ENCODE measurements at places on chromosomes 11 and 22.

DNA sequence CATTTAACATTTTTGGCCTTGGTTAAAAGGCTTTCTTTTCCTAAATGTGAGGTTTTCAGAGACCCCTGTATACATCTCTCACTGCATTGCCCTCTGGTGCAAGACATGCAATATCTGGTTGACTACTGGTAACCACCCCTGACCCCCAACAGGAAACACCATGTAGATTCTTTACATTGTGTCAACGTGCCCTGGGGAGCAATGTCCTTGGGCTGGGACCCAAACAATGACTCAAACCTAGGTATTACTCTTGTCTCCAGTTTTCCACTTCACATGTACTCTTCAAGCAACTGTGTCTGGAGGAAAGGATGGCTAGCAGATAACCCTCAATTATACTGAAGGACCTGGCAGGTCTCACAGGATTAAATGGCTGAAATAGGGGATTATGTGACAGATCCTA, 1.1 kb upstream of the GPR83 start:
- DNase-seq: no peak

- no peak for DNase-seq
Observed at GRCh38 chr11:57477507-57478189, 17.3 kb downstream of the RTN4RL2 start.

- no peak for DNase-seq
Observed at GRCh38 chr22:19604711-19605268, 80.6 kb upstream of the CLDN5 start.

- DNase-seq: no peak
Observed at GRCh38 chr11:28838741-28839140, 730.6 kb downstream of the METTL15 start.

- no peak for DNase-seq
Observed at GRCh38 chr11:10728789-10729472, 22.1 kb upstream of the CTR9 start.

DNA sequence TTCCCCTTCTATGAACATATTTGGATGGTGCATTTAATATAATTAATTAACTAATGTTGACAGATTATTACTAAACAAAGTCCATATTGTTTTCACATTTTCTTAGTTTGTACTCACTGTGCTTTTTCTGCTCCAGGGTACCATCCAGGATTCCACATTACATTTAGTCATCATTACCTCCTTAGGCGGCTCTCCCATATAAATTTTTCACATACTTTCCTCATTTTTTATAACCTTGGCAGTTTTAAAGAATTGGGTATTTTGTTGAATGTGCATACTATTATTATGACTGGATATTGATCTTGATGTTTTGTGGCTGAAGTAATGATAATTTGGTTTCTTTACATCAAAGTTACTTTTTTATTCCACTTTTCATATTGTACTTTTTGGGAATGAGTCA, 755.6 kb upstream of the ANO3 start:
- no peak for DNase-seq

- DNase-seq: peak; percentile 35
Observed at GRCh38 chr11:70027451-70027850, 50.7 kb upstream of the ANO1 start.

GRCh38 chr11:102581066-102581465, 44.1 kb downstream of the MMP20 start:
- no peak for DNase-seq

- no peak for DNase-seq
Observed at GRCh38 chr11:59413646-59414045, 12.6 kb downstream of the OR5A2 start.

GRCh38 chr11:78314762-78315161, 102.9 kb downstream of the GAB2 start:
- DNase-seq: no peak

DNA sequence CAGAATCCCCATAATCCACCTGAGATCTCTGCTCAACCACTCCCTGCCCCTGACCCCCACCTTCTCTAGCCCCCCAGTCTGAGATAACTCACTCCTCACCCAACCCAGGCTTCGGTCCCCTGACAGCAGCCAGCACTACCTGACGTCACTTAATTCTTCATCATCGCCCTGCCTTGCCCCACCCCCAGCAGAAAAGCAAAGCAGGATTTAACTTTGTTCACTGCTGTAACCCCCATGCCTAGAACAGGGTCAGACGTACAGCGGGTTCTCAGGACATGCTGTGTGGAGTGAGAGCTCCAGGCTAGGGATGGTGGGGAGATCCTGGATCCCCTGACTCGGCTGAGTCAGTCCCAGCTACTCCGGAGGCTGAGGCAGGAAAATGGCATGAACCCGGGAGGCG, 45.8 kb downstream of the ELFN2 start:
- DNase-seq: no peak

- no peak for DNase-seq
Observed at GRCh38 chr11:126703662-126704061, 296.9 kb downstream of the KIRREL3 start.

GRCh38 chr11:84675396-84676025, 951.6 kb downstream of the DLG2 start:
- no peak for DNase-seq

GRCh38 chr11:94830722-94831510, 62.8 kb downstream of the AMOTL1 start:
- no peak for DNase-seq

DNA sequence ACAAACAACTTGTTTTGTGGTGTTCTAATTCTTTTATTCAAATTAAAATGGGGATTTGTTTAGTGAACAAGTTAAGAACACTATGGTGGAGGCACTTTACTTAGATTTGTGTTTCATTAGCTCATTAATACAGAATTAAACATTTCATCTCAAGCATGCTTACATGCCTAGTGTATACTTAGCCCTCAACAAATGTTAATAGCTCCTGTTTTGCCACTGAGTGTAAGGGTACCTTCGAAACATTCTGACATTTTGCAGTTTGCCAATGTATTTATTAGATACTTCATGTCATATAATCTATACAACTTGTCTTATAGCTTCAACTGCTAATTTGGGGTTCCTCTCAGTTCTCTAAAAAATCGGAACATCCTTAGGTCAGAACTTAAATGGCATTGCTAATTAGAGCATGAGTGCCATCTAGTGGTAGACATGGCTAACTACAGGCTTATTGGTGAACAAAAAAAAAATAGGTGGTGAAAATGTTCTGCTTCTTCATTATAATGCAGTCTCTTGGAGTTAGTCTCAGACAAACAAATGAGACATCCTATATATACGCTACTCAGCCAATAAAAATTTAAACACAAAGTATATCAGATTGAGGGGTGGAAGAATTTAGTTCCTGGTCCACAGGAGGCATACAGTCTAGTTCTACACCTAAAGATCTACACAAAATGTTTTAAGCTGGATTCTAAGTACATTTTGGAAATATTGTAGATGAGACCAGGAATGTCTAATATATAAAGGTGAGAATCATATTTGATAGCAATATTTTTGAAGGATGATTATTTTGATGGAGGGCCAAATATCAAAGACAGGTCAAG, 4.9 kb upstream of the CNTN5 start:
- no peak for DNase-seq

GRCh38 chr11:68692115-68692514, 7.8 kb downstream of the GAL start:
- no peak for DNase-seq

DNA sequence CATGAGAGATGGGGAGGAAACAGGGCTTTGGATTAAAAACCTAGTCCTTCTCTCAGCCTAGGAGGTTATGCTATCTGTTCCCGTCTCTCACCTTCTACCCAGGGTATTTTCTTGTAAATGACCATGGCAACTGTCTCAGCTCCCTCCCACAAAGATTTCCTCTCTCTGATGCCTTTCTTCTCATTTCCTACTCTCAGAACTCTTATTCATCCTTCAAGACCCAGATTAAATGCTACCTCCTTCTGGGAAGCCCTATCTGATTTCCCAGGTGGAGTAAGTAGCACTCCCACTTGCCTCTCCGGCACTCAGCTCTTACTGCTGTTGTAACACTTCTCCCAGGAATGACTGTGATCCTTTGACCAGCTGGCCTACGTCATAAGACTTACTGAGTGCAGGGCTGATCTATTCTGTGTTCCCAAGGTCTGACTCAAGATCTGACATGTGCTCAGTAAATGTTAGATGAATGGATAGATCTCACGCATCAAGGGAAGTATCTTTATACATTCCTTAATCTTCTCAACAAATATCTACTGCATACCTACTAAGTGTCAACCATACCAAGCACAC, 175.0 kb downstream of the TENM4 start:
- DNase-seq: no peak

GRCh38 chr11:134578807-134579723, 167.0 kb upstream of the B3GAT1 start:
- DNase-seq: no peak

- no peak for DNase-seq
Observed at GRCh38 chr11:61091373-61092279, 10.7 kb upstream of the CD5 start.

DNA sequence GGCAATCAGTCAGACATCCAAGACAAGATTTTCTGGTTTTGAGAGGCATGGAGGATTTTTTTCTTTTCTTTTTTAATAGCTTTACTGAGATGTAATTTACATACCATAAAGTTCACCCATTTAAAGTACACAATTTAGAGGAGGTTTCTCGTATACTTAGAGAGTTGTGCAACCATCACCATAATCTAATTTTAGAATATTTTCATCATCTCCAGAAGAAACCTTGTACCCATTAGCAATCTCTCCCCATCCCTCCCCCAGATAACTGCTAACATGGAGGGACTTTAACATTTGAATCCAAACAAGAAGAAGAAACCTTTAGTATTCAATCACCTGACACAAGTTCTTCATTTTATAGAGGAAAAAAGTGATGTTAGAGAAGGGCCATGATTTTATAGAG, 83.6 kb downstream of the CLPB start:
- DNase-seq: no peak

DNA sequence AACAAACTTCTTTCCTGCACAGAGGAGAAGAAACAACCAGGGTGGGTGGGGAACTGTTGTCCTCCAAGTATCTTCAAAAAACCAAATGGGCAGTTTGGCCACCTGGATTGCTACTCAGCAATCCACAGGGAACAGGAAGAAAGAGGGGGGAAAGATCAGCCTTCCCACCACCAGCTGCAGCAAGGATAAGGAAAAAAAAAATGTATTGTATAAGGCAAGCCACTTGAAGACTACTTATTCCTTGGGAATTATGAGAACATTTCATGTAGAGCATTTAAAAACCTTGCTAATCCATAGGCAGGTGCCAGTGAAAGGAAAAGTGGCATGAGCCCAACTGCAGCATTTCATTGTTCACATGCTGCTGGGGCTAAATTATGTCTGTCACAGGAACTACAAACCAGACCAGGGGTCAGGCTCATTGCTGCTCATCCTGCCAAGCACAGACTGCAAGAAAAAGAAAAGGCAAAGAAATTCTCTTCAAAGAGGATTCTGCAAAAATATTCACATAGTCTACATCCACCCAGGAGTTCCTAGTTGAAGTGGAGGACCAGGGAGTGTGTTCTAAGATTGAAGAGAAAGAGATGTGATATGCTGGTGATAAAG, 2.2 kb downstream of the RAB30 start:
- DNase-seq: no peak

- DNase-seq: no peak
Observed at GRCh38 chr22:48106715-48107259, 1344.3 kb downstream of the TBC1D22A start.

- DNase-seq: no peak
Observed at GRCh38 chr11:126176853-126177470, 34.5 kb downstream of the RPUSD4 start.

- no peak for DNase-seq
Observed at GRCh38 chr22:25775531-25775930, 33.5 kb downstream of the MYO18B start.

DNA sequence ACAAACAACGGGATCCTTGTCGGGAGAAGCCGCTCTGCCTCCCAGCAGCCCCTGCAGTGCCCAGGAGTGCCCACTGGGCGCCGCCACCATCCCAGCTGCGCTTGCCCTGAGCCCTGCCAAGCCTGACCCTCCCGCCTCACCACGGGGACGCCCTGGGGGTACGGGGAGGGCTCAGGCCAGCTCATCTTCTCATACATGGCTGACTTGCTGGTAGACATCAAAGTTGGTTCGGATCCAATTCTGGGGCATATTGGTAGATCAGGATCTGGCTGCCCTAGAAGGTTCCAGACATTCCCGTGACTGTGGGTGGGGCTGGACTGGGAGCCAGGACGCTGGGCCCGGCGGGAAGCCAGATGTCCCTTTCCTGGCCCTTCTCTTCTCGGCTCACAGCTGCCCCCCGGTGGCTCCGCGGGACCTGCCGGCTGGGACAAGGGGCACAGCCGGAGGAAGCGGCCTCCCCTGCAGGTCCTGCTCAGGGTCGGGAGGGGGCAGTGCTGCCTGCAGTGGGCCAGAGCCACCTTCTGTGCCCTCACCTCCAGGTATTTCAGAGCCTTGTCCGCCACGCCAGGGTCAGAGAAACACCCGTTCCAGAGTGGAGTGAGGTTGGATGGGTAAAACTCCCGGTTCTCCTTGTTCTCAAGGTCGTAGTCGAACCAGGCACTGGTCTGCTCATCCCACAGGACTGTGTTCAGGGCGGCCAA, 10.6 kb upstream of the TREH start:
- peak; percentile 94 for DNase-seq

- no peak for DNase-seq
Observed at GRCh38 chr11:16902781-16903378, 111.3 kb downstream of the PLEKHA7 start.

DNA sequence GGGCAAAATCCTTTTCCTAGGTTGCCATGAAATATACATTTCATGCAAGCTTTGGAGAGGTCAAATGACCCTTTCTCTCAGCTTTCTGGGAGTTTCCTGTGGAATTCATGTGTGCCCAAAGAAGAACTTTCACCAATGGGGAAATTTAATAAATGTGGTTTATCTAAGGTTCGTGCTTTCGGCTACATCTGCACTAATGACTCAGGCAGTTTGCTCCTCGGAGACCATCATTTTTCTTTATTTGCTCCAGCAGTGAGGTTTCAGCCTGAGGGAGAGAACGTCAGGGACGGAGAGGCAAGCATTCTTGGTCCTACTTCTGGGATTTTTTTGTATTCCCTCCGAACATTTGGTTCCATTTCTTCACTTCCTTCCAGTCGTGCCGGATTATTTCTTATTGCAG, 85.2 kb downstream of the FLI1 start:
- DNase-seq: no peak

DNA sequence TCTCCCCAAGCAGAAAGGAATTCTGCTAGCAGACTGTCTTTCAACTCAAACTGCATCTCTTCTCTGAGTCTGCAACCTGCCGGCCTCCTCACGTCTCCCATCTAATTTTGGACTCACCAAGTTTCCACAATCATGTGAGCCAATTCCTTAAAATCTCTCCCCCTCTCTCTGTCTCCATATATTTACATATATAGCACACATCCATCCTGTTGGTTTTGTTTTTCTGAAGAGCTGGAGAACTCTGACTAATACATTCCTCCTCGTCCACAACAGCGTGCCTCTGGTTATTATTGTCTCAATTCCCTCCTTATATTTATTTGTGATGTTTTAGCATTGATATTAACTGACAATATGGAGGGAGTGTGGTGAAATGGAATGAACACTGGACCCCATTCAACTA, 29.6 kb upstream of the FJX1 start:
- no peak for DNase-seq

Data from suprapubic skin (tissue), 4 donors.